ENCODE measurements at places on chromosomes 2 and 18. TPM values are rescaled to one million over a fixed set of nuclear protein-coding genes. Genes with fewer than 3 reads are reported as not detected.

GRCh38 chr2:101038455-101039255 is 36.6 kb downstream of the RPL31 start:
- DNase-seq: peak; percentile 83

- DNase-seq: peak; percentile 39
Measured at GRCh38 chr2:111919365-111919764, 21.0 kb downstream of the MERTK start.

DNA sequence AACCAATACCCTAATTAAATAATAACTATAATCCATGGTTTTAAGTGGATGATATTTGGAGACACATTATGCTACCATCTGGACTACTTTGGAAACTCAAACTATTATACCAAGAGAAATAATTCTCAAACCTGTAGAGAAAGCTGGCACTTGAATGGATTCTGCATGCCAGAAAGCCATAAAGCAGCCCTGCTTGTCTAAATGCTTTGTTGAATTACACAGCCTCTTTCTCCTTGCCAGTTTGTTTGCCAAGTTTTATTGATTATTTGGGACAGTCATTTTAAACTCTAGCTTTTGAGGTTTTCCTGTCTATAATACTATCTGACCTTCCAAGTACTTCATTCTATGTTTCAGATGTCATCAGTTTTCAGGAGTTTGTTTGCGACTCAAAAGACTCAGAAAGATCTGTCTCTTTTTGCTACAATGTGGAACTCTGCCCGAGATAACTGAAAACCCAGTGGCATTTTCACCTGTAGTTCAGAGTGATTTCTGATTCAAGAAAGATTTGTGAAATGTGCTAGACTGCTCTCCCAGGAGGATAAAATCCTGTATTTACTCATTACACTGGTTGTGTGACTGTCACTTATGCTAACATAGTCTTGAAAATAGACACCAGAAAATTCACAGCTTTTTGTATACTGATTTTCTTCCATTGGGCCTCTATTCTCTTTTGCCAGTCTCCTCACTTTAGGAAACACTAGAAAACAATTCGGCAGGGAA is 29.2 kb upstream of the MBOAT2 start:
- DNase-seq: no peak

Gene NXPH2
- 0.43 TPM for total RNA-seq

Gene EFR3B
- total RNA-seq: 7.9 TPM

Gene PCGF1
- 72.9 TPM for total RNA-seq

Data from SK-MEL-5 (cell line).